ENCODE measurements at places on chromosomes 3 and 15. TPM values are rescaled to one million over a fixed set of nuclear protein-coding genes. Genes with fewer than 3 reads are reported as not detected.

GOLGA6L4 gene
- total RNA-seq, result 1.8 TPM

KCNH8 gene
- not detected for total RNA-seq

ZPLD1 gene
- not detected for total RNA-seq

POTEB2 gene
- not detected for total RNA-seq

HYAL1 gene
- total RNA-seq, result 0.24 TPM

DZIP1L gene
- total RNA-seq, result not detected

FOXB1 gene
- total RNA-seq, result 0.46 TPM

GRK7 gene
- total RNA-seq, result not detected

SKOR1 gene
- 0.34 TPM for total RNA-seq

PLOD2 gene
- 0.71 TPM for total RNA-seq

GP5 gene
- total RNA-seq, result 0.08 TPM

DUOXA2 gene
- total RNA-seq, result not detected

ABI3BP gene
- 0.46 TPM for total RNA-seq

- no peak for DNase-seq
Measured at GRCh38 chr15:83206526-83207008, 1.1 kb downstream of the HDGFL3 start.

DNA sequence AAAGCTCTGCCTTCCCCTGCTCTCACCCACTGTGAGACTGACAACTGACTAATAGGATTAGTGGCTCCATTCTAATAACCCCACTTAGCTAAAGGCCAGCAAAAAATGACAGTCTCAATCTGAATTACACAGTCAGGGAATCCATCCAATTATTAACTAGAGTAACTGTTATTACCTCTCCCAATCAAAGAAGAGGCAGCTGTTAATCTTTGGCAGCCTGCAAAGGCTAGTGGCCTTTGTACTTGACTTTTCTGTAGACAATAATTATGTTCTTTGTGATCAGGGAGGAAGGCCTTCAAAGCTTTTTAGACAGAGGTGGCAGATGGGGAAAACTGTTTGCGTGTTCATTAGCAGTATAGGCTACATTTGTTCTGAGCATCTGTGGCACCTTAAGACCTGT, 177.7 kb downstream of the ISL2 start:
- no peak for DNase-seq

- DNase-seq, result no peak
Measured at GRCh38 chr15:88491158-88491557, 23.6 kb downstream of the MRPS11 start.

DNA sequence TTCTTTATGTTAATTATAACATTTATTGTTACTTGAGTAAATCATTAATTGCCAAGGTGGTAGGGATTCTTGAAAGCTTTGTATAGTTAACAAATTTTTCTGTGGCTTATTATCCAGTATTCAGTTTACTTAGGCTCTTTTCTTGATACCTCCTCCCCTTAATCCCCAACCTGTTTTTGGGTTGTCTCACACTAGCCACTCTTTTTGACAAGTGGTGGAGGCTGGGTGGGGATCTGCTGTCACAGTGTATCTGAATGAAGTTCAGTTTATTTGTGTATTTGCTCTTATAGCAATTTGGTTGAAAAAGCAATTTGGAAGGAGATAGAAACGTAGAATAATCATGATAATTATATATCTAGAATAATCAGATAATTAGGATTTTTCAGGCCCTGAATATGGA, 43.8 kb downstream of the STT3B start:
- no peak for DNase-seq

DNA sequence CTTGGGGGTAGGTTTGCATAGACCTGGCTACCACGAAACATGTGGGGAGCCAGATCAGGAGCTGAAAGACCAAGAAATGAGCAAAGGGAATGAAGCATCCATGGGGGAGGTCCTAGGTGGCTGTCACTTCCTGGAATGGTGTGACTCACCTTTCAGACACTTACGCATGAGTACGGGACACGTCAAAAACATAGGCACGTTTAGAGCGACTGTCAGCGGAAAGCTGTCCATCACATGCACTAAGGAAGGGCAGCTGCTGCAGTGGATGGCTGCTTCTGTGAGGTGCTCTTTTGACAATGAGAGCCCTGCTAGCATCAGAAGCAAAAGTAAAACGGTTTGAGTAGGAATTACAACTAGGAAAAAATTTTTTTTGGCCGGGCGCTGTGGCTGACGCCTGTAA, 244.6 kb upstream of the CCDC54 start:
- no peak for DNase-seq

GRCh38 chr3:123322866-123323265, 121.1 kb downstream of the SEC22A start:
- DNase-seq, result no peak

DNA sequence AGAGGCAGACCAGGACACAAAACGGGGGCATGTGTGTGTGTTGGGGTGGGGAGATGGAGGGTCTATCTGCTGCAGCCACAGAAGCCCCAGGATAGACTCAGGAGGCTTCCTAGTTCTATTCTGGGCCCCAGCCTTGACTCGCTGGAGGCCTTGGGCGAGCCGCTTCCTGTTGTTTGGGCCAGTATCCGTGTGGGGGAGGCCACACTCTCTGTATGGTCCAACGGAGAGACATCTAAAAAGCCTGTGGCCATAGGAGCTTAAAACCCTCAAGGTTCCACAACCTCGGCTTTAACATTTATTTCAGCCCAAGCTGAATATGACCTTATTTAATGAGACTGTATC, 32.8 kb downstream of the POC1A start:
- no peak for DNase-seq

DNA sequence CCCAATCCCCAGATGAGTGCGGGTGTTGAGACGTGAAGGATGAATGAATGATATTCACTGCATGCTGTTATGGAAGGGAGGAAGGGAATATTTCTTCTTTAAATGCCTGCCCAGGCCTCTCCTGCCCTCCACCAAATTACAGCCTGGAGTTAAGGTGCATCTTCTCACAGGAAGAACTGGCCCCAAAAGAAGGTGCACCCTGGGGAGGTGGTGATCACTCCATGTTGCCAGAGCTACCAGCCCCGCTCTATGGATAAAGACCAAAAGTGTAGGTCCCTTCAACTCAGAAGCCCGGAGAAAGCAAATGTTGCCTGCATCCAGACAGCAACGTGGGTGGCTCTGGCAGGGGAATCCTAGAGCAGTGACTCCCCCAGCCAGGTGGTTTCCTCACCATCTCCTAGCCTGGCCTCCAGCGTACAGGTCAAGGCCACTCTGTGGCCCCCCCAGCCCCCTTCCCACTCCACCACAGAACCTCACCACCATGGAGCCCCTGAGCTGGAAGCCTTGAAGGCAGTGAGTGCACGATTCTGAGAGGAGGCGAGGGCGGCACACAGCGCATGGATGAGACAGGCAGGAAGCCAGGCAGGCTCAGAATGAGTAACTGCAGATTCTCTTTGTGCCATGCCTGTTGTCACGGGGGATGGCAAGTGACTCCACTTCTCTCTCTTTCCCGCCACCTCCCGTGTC, 3.5 kb upstream of the VIPR1 start:
- DNase-seq, result no peak

DNA sequence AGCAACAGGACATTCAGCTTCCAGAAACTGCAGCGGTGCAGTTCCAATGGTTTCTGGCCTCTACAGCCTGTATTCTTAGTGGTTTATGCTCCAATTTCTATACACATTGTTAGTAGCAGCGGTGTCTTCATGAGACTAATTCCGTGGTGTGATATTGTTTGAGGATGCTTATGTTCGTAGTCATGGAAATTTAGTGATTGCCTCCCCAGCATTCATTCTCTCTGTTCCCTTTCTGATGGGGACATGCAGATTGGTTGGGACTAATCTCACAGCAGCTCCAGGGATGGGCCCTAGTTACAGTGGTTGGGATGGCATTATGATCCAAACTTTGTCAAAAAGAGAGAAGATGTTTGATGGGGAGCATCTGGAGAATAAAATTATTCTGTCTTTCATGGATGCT, 208.6 kb downstream of the CD47 start:
- no peak for DNase-seq

DNA sequence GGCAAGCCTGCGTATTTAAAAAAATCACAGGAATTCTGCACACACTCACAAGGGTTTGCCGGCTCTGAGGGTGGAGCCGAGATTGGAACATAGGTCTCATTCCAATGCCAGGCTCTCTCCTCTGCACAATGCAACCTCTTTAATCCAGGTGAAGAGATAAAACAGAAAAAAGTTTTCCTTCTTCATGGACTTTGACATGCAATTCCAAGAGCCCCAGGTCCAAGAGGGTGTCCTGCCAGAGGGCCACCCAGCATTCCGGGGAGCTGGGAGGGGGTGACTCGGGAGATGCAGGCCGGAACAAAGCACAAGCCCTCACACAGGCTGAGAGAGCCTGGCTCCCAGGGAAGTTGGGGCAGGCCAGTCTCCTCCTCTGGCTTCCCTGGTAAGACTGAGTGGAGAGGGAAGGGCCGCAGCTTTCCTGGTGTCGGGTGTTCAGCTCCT, 6.7 kb upstream of the SLC12A8 start:
- no peak for DNase-seq

- DNase-seq, result no peak
Measured at GRCh38 chr15:78093242-78094020, 1.1 kb downstream of the SH2D7 start.

GRCh38 chr15:72237029-72237852, 6.3 kb upstream of the PKM start:
- DNase-seq, result peak; percentile 55

GRCh38 chr15:29103824-29104565, 165.6 kb downstream of the NSMCE3 start:
- peak; percentile 45 for DNase-seq

GRCh38 chr15:33104212-33104611, 90.3 kb downstream of the FMN1 start:
- DNase-seq, result peak; percentile 7

GRCh38 chr3:181581656-181582055, 130.1 kb upstream of the SOX2 start:
- DNase-seq, result no peak

DNA sequence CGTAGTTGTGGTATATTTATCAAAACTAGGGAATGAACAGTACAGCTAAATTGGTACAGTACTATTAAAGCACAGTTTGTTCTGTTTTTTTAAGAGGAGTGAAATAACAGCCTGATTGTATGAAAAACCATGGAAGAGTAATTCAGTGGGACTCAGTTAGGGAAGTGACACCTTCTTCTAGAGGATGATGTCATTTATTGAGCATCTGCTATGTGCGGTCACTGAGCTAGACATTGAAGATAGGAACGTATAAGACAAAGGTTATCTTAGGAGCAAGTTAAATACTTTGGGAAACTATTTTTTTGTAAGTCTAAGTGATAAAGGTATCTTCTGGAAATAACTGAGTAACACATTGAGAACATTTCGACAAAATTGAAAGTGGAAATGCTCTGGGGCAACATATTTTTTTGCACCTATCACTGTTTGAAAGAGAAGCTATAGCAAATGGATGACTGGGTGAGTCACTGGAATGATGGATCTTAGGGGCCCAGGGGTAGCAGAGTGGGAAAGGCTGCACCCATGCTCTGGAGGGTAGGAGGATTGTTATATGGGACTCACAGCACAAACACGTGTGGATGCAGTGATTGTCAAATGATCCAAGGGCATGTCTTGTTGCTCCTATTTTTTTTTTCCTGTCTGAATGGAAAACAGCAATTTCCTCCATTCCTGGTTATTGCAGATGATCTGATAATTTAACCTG, 43.0 kb downstream of the OXNAD1 start:
- DNase-seq, result no peak

GRCh38 chr3:130792246-130792645, 45.6 kb upstream of the PIK3R4 start:
- no peak for DNase-seq

- DNase-seq, result no peak
Measured at GRCh38 chr3:182357928-182358327, 435.4 kb upstream of the ATP11B start.

- DNase-seq, result no peak
Measured at GRCh38 chr3:129614927-129615363, 8.5 kb upstream of the PLXND1 start.

- DNase-seq, result no peak
Measured at GRCh38 chr3:39590806-39591205, 123.3 kb downstream of the MOBP start.

DNA sequence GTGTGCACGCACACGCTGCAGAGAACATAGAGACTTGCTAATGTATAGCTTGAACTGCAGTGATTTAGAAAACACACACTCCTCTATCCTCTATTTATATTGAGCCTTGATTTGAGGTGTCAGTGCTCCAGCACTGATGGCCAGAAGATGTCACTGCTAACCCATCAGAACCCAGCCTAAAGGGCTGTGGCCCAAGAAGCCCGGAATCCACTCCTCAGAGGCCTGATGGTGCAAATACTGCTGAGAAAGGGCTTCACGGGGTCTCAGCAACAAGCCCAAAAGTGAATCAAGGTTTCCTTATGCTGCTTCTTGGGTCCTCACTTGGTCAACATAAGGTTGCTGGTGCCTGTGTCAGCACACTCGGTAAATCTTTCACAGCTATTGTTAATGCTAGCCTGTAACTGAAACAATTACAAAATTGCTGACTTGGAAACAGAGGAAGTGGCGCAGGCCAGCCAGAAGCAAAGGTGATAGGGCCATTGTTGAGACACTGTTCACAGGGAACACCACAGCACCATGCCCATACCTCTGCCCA, 60.3 kb downstream of the HEG1 start:
- DNase-seq, result peak; percentile 29

- no peak for DNase-seq
Measured at GRCh38 chr3:76997733-76998132, 42.2 kb upstream of the ROBO2 start.

GRCh38 chr15:46461416-46461815, 826.6 kb downstream of the SQOR start:
- DNase-seq, result no peak

DNA sequence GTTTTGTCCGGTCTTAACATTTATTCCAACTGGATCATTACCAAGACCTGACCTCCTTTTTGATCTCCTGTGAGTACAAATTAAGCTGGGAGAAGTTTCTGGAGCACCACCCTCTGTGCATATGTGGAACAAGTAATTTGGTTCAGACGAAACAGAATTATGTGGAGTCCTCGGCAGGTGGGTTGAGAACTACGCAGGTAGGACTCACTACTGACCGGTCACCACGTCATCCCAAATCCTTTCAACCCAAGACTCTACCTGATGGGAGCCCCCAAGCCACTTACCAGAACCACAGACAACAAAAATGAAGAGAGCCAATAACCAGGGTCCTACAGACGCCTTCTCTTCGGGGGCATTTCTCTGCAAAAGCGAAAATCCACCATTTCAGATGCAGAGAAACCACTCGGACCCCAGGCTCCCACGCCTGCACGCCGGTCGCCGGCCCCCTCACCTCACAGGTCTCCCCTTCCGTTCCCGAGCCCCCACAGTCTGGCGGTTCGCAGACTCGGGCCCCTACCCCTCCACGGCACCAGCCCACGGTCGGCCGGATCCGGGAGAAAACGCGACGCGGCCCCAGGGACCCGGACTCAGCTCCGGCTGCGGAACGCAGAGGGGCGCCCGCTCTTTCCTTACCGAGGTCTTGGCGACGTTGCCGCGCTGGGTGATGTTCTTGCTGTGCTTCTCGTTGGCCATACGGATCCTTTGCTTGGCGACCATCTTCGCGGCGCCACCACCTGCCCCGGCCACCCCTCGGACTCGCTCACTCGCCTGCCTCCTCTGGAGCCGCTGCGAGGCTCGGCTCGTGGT, 674 bp downstream of the SERP1 start:
- peak; percentile 36 for DNase-seq

- no peak for DNase-seq
Measured at GRCh38 chr3:158747417-158747816, 15.2 kb upstream of the RARRES1 start.

- no peak for DNase-seq
Measured at GRCh38 chr3:95044101-95044500, 981.2 kb downstream of the NSUN3 start.

All from activated T-cell treated with anti-CD3 and anti-CD28 coated beads, Interleukin-2, amount 50 U/mL, for 4 hours (primary cell).